ENCODE measurements at places on chromosomes 6 and 20. TPM values are rescaled to one million over a fixed set of nuclear protein-coding genes. Genes with fewer than 3 reads are reported as not detected.

Gene RRAGD
- 25.4 TPM for total RNA-seq

Gene IMPG1
- total RNA-seq = not detected

Gene LY6G6C
- total RNA-seq = 0.21 TPM

Gene VSX1
- 0.23 TPM for total RNA-seq

Gene BPIFA1
- not detected for total RNA-seq

Gene EBF4
- 2.7 TPM for total RNA-seq

Gene UNC5CL
- total RNA-seq = 3.3 TPM

Gene C6orf58
- not detected for total RNA-seq

Gene CD164
- 74.9 TPM for total RNA-seq

Gene NKX2-4
- total RNA-seq = 0.11 TPM

Gene MAPK13
- total RNA-seq = 17.0 TPM

Gene AVP
- 0.50 TPM for total RNA-seq

Gene GRM1
- total RNA-seq = 0.41 TPM

Gene ERVFRD-1
- not detected for total RNA-seq

Gene WFDC10B
- total RNA-seq = 0.42 TPM

Gene CST4
- not detected for total RNA-seq

Gene DPPA5
- total RNA-seq = 6.7 TPM

Gene TNNC2
- total RNA-seq = 3.0 TPM

Gene POM121L2
- total RNA-seq = 0.16 TPM

Gene PPARD
- total RNA-seq = 17.1 TPM

Gene E2F1
- total RNA-seq = 34.2 TPM

Gene C20orf202
- 0.22 TPM for total RNA-seq

Gene EEF1A2
- 34.9 TPM for total RNA-seq

Gene TSBP1
- not detected for total RNA-seq

Gene RBPJL
- 0.85 TPM for total RNA-seq

Gene IL17A
- total RNA-seq = not detected

Gene SLC32A1
- total RNA-seq = 0.09 TPM

Data from WTC11 (cell line).